NCI-H1092 treated with DMSO at 0.1 percent for 48 hours (cell line): ENCODE measurements at places on chromosomes 3 and 15.

DNA sequence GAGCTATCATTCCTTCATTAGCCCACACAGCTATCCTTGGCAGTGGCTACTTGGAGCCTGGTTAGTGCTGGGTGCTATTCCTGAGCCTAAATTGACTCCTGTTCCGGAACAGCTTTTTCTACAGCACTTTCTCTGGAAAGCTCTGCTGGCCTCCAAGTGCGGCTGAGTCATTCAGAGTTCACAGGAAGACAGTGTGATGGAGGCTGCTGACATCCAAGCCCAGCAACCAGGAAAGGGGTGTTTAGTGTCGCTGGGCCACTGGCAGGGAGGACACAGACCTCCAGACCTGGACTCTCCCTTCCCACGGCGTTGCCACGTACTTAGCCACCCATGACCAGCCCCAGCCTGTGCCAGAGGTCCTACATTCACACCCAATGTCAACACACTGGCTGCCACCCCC lies 28.7 kb downstream of the CACNA2D2 start:
- no peak for DNase-seq

- peak; percentile 23 for DNase-seq
Measured at GRCh38 chr3:139933766-139934165, 1.2 kb upstream of the CLSTN2 start.

DNA sequence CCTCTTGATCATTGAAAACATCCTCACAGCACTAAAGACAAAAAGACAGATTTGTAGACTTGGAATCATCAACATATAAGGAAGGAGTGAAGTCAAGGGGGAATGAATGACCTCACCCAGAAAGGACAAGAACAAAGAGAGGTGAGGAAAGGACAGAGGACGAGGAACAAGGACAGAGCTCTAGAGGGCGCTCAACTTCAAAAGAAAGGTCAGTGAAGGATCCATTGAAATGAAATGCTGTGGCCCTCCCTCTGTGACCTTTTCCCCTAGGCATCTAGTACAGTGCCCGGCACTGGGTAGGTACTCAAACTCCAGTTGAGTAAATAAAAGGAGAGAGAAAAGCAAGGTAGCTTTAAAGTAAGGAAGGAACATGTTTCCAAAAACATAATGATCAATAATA lies 2.6 kb downstream of the ATP8B4 start:
- peak; percentile 4 for DNase-seq

DNA sequence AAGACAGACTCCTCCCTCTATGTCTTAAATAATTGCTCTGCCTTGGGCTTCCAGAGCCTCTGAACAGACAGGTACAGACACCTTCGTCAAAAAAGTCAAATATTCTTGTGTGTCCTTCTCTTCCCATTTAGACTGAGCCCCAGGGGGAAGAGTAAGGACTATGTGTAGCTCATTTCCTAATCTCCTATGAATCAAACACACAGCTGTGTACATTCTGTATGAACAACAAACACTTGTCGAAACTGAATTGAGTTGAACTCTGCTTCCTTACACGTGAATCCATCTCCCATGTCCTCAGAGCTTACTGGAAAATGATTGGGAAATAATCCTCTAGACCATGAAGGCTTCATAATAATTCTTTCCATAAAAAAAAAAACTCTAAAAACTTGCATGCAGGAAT lies 80.8 kb downstream of the MOBP start:
- no peak for DNase-seq

- no peak for DNase-seq
Measured at GRCh38 chr3:41102053-41102556, 97.2 kb upstream of the CTNNB1 start.

GRCh38 chr3:185717627-185718402 lies 107.0 kb downstream of the IGF2BP2 start:
- no peak for DNase-seq
